ENCODE measurements at places on chromosomes 12 and 14.

DNA sequence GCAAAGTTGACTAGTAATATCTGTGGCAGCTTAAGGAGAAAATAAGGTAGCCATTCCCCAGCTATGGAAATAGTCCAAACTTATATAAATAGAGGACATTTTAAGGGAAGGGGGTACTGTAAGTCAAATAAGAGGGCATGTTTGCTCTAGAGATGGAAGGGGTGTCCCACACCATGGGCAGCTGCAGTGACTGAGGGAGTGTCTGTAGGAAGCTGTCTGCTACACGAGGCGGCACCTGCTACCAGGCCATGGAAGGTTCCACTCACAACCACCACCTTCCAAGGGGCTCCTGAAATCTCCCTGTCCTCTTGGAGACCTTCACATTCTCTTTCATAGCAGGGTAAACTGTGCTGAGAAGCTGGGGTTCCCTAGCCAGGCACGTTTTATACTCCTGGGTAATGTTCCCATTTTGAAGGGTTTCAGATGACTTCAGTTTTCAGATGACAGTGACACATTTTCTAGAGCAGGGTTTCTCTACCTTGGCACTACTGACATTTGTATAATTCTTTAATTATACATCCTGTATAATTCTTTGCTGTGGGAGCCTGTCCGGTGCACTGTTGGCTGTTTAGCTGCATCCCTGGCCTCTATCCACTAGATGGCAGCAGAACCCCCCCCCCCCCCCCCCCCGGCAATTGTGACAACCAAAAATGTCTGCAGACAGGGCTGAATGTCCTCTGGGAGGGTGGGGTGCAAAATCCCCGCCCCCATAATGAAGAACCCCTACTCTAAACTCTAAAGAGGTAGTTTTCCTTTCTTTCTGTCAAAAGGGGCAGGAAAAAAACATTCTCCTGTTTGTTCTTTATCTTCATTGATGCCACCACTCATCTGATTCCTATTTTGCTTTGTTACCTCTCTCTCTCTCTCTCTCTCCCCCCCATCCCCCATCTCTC, 11.6 kb upstream of the SMCO2 start:
- H3K27ac ChIP-seq = no peak overlapping the region
- H3K4me1 ChIP-seq = peaks cover 40% of the 10 kb centered on the region
- H3K36me3 ChIP-seq = peaks cover 7% of the 10 kb centered on the region
- DNase-seq = no peak
- H3K4me3 ChIP-seq = no peak overlapping the region
- H3K27me3 ChIP-seq = no peaks in the 10 kb centered on the region

- H3K4me1 ChIP-seq = no peaks in the 10 kb centered on the region
- no peak for DNase-seq
- H3K27ac ChIP-seq = no peak overlapping the region
These were observed 196.1 kb downstream of the TTC6 start for GRCh38 chr14:37791384-37792036.

DNA sequence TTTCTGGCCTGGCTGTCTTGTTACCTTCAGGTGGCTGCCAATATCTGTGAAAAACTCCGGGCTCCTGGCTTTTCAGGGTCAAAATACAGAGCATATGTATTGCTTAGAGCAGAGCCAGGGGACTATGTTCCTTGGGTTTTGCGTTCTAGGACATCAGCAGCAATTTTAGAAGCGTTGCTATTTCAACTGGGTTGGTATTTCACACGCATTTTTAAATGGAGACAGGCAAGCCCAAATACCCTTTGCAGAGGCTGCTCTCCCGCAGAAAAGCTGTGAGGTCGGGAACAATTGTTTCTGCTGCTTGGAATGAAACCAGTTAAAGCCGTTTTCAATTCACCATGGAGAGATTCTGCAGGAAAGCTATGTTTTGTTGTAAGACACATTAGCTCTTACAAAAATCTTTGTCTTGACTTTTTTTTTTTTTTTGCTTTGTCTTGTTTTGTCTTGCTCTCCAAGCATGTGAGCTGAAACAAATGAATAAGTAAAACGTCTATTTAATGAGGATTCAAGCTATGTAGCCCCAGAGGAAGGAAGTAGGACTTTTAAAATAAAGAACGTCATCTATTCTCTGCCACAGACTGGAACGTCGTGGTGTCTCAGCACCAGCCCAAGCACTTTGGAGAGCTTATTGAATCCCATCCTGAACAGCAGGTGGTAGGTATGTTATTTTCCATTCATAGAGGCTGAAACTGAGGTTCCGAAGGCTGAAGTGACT, 181.0 kb upstream of the TBX3 start:
- no peak overlapping the region for H3K27ac ChIP-seq
- DNase-seq = no peak
- peak overlapping the region; percentile 24 for H3K4me3 ChIP-seq
- H3K27me3 ChIP-seq = peaks cover 4% of the 10 kb centered on the region

DNA sequence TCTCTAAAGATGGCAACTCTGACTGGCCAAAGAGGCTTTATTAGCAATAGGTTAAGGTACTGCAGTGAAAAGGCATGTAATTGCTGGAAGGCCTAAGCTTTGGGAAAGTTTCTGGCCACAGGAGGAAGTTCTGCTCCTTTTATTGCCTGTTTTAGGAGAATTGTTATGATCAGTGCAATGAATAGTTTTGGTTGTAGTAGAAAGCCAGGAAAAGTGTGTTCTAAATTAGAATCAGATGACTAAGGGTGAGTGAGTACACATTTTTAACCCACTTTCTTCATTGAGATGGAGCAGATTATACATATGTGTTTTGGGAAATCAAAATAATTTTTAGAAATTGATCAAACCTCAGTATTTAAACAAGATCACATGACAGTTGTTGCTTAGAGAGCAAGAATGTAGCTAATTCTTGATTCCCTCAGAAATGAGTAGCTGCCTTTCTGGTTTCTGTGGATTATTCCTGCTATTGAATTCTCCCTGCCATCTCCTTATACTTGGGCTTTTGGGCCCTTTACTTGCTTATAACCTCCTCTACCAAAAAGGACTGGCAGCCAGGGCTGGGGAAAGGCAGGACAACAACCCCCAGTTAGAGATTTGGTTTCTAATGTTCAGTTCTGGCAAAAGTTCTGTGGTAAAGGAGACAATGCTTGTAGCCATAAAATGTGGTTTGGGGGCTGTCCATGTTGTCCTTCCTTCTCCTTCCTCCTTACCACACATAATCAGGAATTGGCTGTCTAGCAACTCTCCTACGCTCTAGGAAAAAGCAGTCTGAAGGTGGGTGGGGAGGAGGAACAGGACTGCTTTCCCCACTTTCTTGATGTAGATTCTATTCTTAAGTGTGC, 217.1 kb downstream of the SLC38A4 start:
- peaks cover 22% of the 10 kb centered on the region for H3K4me1 ChIP-seq
- peak overlapping the region; percentile 47 for H3K4me3 ChIP-seq
- H3K36me3 ChIP-seq = peaks cover 14% of the 10 kb centered on the region
- H3K27ac ChIP-seq = peak overlapping the region; percentile 84

- peaks cover 7% of the 10 kb centered on the region for H3K36me3 ChIP-seq
- H3K4me1 ChIP-seq = peaks cover 57% of the 10 kb centered on the region
- H3K27me3 ChIP-seq = no peaks in the 10 kb centered on the region
- peak overlapping the region; percentile 39 for H3K27ac ChIP-seq
- DNase-seq = peak; percentile 2
- H3K4me3 ChIP-seq = no peak overlapping the region
These were observed 82.8 kb upstream of the PLEKHG7 start for GRCh38 chr12:92619730-92620684.

DNA sequence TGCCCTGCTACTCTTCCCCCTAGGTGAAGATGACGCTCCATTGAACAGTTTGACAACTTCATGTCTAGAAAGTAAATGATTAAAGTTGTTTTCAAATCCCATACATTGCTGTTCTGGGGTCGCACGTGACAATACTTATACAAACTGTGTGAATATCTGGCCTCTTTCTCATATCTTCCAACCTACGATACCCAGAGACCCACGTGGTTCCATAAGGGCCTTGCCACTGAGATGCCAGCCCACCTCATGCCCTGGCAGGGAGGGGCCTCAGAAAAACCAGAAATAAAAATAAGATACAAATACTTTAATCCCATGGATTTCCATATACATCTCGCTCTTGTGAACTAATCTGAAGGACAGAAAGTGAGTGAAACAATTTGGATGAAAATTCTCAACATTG, 4.5 kb downstream of the GZMB start:
- H3K4me1 ChIP-seq = no peaks in the 10 kb centered on the region
- H3K36me3 ChIP-seq = 0 out of 2 replicates have a peak, but pooled peaks cover 6% of the 10 kb centered on the region
- no peaks in the 10 kb centered on the region for H3K27me3 ChIP-seq
- H3K4me3 ChIP-seq = no peak overlapping the region
- no peak for DNase-seq

DNA sequence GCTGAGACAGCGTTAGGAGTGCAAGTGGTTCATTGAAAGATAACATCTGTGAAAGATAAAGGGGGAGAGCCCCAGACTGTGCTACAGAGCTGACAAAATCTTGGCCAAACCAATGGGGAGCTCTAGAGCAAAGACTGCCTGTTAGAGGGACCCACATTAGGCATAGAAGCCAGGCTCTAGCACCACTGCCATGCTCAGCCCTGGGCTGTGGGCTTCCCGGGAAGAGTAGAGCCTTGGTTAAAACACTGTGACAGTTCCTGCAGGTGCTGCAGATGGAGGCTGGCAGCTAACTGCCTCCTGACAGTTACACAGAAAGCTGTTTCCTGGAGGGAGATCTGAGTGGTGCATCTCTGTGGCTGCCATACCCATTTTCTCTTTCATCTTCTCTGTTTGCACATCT, 23.0 kb downstream of the TSHR start:
- H3K4me1 ChIP-seq = no peaks in the 10 kb centered on the region
- no peak overlapping the region for H3K27ac ChIP-seq
- no peak overlapping the region for H3K4me3 ChIP-seq
- no peak for DNase-seq
- H3K27me3 ChIP-seq = peaks cover 7% of the 10 kb centered on the region
- H3K36me3 ChIP-seq = no peaks in the 10 kb centered on the region

GRCh38 chr14:54209511-54210250, 187.1 kb upstream of the CDKN3 start:
- H3K36me3 ChIP-seq = no peaks in the 10 kb centered on the region
- H3K27me3 ChIP-seq = no peaks in the 10 kb centered on the region
- peak overlapping the region; percentile 42 for H3K27ac ChIP-seq
- H3K4me3 ChIP-seq = peak overlapping the region; percentile 4
- H3K4me1 ChIP-seq = peaks cover 81% of the 10 kb centered on the region

DNA sequence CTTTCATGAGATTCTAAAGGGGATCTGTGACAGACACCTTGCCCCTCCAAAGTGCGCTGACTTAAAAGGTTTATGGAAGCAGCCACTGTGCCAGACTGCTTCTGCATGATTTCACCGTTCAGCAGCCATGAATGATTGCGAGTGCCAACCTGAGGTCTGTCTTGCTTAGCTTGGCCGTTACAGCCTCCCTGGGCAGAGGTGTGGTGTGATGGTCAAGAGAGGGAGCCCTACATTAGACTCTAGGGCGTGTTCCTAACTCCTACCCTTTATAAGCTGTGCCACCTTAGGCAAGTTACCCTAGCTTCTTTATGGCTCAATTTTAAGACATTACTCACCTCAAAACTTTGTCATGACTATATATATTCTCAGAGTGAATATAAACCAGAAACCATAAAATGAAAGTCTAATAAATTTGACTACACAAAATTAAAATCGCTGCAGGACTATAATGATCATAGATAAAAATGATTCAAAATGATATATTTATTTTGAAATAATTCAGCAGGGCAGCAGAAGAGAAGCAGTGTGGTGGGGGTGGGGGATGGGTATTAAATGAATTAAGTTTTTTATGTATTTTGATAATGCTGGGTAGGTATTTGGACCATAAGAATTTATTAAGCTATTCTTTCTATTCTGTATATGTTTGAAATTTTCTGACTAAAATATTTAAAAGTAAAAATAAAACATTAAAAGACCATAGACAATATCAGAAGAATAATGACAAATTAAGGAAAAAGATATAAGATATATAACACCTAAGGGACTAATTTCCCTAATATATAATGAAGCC, 47.7 kb upstream of the MBIP start:
- H3K36me3 ChIP-seq = no peaks in the 10 kb centered on the region
- no peak for DNase-seq
- no peaks in the 10 kb centered on the region for H3K4me1 ChIP-seq
- H3K27me3 ChIP-seq = no peaks in the 10 kb centered on the region
- no peak overlapping the region for H3K4me3 ChIP-seq

GRCh38 chr12:80242321-80242720, 143.0 kb downstream of the OTOGL start:
- peak overlapping the region; percentile 63 for H3K27ac ChIP-seq
- H3K27me3 ChIP-seq = no peaks in the 10 kb centered on the region
- 0 out of 2 replicates have a peak overlapping the region, but pooled peaks have one; percentile 65 for H3K4me3 ChIP-seq
- DNase-seq = no peak
- H3K36me3 ChIP-seq = no peaks in the 10 kb centered on the region

- no peak overlapping the region for H3K27ac ChIP-seq
- no peaks in the 10 kb centered on the region for H3K27me3 ChIP-seq
- no peaks in the 10 kb centered on the region for H3K4me1 ChIP-seq
- no peak for DNase-seq
- H3K36me3 ChIP-seq = 0 out of 2 replicates have a peak, but pooled peaks cover 5% of the 10 kb centered on the region
These were observed 372.8 kb downstream of the TMEM132D start for GRCh38 chr12:129530984-129531383.

GRCh38 chr12:15863372-15863771, 18.8 kb upstream of the STRAP start:
- DNase-seq = no peak
- no peaks in the 10 kb centered on the region for H3K36me3 ChIP-seq
- H3K27ac ChIP-seq = no peak overlapping the region

DNA sequence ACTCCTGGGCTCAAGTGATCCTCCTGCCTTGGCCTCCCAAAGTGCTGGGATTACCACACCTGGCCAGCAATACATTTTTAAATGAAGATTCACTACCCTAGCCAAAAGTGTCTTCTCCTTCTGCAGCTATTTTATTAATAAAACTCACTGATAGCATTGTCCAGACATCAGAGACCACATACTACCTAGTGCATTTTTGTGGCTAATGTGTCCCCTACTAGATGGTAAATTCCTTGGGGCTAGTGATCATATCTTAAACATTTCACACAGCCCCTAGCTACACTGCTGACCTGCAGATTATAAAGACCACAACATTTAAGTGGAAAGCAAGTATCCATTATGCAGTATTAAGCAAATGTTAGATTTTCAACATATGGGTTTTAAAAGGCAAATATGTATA, 17.0 kb downstream of the DTD2 start:
- peaks cover 17% of the 10 kb centered on the region for H3K36me3 ChIP-seq
- H3K4me3 ChIP-seq = no peak overlapping the region
- peaks cover 49% of the 10 kb centered on the region for H3K4me1 ChIP-seq
- H3K27ac ChIP-seq = peak overlapping the region; percentile 83
- H3K27me3 ChIP-seq = no peaks in the 10 kb centered on the region

DNA sequence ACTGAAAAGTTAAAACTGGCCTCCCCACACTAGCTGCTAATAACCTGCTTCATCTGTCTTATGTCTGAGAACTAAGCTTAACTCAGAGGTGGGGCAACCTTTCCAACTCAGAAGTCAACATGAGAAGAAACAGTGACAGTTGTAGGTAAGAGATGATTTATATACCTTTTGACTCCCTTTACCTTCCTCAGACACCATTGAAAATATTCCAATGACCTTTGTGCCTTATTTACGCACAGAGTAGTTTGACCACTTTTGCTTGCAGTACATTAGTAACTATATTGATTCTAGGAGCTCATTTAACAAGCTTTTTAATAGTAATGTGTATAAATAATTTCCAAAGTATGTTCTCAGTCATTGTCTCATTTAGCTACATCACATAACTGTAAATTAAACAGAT, 77.6 kb downstream of the ALX1 start:
- H3K36me3 ChIP-seq = no peaks in the 10 kb centered on the region
- DNase-seq = no peak
- no peak overlapping the region for H3K27ac ChIP-seq
- no peaks in the 10 kb centered on the region for H3K27me3 ChIP-seq
- H3K4me1 ChIP-seq = no peaks in the 10 kb centered on the region

GRCh38 chr12:39919790-39920189, 186.1 kb downstream of the SLC2A13 start:
- H3K36me3 ChIP-seq = peaks cover 4% of the 10 kb centered on the region
- H3K4me1 ChIP-seq = no peaks in the 10 kb centered on the region

GRCh38 chr12:70581208-70581607, 56.0 kb downstream of the PTPRB start:
- H3K36me3 ChIP-seq = peaks cover 11% of the 10 kb centered on the region
- no peak overlapping the region for H3K27ac ChIP-seq
